Right lung (tissue), 10 donors: ENCODE measurements at places on chromosomes 1 and 21. TPM values are rescaled to one million over a fixed set of nuclear protein-coding genes. Genes with fewer than 3 reads are reported as not detected.

Gene CDA
- polyA plus RNA-seq: 0.97 TPM

Gene S100A8
- polyA plus RNA-seq: 12.6 TPM

Gene RCAN3
- polyA plus RNA-seq: 10.5 TPM

- DNase-seq: no peak
These were observed 16.0 kb downstream of the CTNNBIP1 start for GRCh38 chr1:9894115-9894514.

GRCh38 chr1:7857000-7857399 is 4.1 kb upstream of the UTS2 start:
- DNase-seq: no peak
